ENCODE measurements at places on chromosomes 4 and X. TPM values are rescaled to one million over a fixed set of nuclear protein-coding genes. Genes with fewer than 3 reads are reported as not detected.

PCDH10 gene
- total RNA-seq: 0.13 TPM

LRP2BP gene
- 0.10 TPM for total RNA-seq

UBL4A gene
- 60.0 TPM for total RNA-seq

STS gene
- total RNA-seq: 2.3 TPM

SASH3 gene
- total RNA-seq: not detected
